ENCODE measurements at places on chromosomes 16 and 17. TPM values are rescaled to one million over a fixed set of nuclear protein-coding genes. Genes with fewer than 3 reads are reported as not detected.

KRTAP4-8 gene
- total RNA-seq: not detected

DCUN1D3 gene
- total RNA-seq: 16.9 TPM

JMJD6 gene
- 36.2 TPM for total RNA-seq

MT1A gene
- not detected for total RNA-seq

GRCh38 chr17:83101805-83102480 is 22.5 kb downstream of the METRNL start:
- DNase-seq: peak; percentile 34

- peak; percentile 86 for DNase-seq
Measured at GRCh38 chr16:27169511-27170071, 33.7 kb upstream of the KDM8 start.

DNA sequence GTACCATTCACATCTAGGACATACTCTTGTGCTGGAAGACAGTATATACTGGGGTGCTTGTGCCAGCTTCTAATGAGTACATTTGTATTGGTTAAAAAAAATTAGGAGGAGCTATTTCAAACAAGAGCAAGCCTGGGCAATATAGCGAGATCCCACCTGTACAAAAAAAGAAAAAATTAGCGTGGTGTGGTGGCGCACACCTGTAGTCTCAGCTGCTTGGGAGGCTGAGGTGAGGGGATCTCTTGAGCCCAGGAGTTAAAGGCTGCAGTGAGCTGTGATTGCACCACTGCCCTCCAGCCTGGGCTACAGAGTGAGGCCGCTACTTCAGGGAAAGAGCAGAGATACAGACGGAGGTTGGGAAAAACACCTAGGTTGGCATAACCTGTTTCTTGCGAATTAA is 1.2 kb downstream of the MRTFB start:
- DNase-seq: no peak

DNA sequence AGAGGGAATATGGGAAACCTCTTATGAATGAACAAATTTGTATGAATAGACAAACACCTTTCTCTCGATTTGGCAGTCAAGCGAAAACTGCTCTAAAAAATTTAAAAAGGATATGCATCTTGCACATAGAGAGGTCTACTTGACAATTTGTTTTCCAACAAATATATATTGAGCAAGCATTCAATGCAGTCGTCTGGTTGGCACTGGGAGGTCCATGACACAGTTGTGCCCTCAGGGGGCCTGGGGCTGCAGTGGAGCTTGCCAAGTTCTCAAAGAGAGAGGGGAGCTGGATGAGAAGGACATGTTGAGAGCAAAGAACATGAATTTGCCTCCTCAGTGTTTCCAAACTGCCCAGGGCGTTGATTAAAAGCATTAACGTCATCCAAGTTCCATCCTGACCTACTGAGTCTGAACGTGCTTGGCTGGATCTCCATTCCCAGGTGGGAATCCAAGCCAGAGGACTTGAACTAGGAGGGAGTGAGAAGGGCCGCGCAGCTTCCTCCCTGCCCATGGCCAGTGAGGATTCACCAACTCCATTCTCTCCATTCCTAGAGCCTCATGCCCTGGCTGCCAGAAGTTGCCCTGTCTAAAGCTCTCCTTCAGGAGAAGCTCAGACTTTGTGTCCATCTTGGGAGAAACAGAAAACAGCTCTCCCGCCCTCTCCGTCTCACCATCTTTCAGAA is 24.5 kb downstream of the TBX2 start:
- DNase-seq: no peak

- no peak for DNase-seq
Measured at GRCh38 chr16:54647725-54648221, 282.9 kb upstream of the IRX5 start.

DNA sequence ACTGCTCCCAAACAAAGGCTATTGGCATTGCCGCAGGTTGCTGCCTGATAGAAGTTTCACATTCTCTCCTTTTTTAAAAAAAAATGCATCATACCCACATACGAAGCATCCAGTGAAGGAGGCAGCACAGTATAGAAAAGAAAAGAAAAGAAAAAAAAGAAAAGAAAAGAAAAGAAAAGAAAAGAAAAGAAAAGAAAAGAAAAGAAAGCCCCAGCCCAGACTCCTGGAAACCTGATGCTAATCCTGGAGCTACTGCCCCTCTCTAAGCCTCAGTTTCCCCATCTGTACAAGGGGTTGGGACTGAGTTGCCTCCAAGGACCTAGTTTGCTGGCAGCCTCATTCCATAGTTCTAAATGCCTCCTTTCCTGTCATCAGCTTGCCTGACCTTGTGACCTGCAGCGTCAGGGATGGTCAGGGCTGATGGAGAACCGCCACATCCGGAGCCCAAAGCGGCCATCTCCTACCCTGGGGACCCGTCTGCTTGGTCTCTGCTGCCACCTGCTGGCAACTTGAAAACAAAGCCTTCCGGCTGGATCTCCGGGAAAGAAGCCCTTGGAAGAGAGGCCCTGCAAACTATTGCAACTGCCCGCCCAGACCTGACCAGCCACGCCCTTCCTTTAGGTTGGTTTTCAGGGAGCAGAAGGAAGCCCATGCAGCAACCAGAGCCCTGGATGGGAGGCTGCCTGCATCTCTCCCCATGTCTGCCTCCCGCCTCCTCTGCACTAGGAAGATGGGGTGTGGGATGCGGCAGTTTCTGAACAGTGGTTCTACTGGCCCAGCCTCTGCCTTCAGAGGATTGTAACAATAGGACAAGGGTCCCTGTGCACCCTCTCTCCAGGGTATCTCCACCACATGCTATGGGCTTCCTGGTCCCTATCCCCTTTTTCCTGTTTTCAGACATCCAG is 13.0 kb downstream of the AIPL1 start:
- DNase-seq: peak; percentile 88

DNA sequence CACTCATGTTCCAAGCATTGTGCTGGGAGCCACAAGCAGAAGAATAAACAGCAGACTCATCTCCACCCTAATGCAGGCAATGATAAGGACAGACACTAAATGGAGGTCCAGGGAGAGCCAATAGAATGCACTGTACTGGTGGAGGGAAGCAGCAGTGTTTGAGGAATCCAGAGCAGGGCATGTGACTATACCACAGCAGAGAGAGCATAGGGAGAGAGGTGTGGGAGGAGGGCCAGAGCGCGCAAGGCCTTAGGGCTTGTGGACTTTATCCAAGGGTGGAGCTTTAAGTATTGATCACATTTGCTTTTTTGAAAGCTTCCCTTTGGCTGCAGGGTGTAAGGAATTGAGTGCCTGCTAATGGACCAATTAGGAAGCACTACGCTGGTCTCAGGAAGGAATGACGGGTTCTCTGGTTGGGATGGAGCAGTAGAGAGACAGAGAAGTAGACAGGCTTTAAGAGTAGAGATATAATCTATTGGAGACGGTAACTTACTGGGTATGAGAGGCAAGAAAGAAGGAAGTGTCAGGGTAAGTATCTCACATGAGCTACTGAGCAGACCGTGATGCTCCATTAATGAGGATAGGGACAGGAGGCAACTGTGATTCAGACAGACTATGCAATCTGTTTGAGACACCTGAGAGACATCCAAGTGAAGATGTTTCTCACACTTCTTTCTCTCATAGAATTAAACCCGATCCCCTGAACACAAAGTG is 82.2 kb downstream of the MYO1D start:
- no peak for DNase-seq

DNA sequence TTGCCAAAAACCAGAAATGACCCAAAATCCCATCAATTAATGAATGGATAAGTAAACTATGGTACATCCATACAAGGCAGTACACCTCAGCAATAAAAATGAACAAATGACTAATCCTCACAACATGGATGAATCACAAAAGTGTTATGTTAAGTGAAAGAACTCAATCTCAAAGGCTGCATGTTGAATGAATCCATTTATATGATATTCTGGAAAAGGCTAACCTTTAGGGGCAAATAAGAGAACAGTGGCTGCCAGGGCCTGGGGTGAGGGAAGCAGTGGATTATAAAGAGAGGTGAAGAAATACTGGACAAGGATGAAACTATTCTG is 46.1 kb upstream of the MSI2 start:
- DNase-seq: peak; percentile 8

DNA sequence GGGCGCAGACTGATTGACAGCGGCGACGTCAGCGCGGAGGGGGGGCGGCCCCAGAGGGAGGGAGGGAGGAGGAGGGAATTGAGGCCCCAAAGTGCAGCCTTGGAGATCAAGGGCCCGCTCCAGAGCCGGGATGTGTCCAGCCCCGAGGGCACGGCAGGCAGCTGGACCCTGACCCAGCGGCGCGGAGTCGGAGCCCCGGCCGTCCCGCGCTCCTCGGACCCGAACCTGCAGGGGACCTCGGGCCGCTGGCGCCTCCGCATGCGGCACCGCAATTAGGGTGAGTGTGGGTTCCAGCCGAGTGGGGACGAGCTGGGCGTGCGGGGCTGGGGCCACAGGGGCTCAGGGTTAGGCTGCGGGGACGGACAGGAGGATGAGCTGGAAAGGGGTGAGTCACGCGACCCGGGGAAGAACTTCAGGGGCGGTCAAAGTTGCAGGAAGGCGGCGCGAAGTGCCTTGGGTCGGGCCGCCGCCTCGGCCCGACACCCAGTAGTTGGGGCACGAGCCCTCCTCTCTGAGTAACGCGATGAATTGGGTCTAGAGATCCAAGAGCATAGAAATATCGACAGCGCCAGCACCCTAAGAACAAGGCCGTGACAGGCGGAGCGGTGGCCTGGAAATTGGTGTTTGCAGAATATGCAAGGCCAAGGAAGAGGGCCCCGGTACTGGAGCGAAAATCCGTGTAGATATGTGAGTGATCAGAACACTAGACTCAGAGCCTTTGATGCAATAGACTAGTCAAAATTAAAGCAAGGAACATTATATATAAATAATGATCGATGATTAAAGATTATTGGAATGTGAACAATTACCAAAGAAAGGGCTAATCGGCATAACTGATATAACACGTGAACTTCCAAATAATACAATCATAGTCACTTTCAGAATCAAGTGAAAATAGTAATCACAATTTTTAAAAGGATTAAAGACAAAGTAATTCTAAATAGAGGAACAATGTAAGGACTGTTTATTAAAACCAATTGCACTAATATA is at the start of gene TBX4:
Gene TBX4, plus strand, starts transcription at position 122 of the 990 bp plus-strand sequence. CDS start 4,069 bp downstream, outside the sequence.
- DNase-seq: no peak

DNA sequence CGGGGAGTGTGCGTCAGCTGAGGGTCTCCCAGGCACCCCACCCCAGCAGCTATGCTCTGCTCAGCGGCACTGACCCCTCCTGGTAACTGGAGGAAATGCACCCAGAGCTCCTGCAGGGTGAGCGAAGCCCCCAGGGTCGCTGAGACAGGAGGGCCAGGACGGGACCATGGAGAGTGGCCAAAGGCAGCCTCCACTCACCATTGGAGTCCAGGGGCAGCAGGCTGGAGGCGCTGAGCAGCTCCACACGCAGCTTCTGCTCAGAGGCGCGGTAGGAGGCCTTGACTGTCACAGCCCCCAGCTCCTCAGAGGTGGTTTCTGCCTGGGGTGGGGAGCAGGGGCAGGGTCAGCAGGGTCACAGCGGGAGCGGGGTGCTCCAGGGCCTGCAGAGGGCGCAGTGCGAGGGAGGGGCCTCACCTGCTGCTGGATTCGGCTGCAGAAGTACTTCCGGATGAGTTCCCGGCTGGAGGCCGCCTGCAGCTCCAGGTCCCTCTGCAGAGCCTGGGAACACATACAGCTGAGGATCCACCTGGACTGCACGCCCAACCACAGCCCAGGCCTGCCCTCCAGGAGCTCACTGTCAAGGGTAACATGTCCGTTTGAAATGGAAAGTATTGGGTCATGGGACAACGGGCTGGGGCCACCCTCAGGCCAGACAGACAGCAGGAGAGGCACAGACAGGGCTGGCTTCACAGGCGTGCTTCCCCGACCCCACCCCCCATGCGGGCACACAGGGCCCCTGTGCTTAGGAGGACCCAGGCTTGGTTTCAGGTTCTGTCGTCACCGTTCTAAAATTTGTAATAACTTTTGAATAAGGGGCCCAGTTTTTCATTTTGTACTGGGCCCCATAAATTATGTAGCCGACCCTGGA is 13.8 kb downstream of the UNC13D start:
- DNase-seq: no peak

DNA sequence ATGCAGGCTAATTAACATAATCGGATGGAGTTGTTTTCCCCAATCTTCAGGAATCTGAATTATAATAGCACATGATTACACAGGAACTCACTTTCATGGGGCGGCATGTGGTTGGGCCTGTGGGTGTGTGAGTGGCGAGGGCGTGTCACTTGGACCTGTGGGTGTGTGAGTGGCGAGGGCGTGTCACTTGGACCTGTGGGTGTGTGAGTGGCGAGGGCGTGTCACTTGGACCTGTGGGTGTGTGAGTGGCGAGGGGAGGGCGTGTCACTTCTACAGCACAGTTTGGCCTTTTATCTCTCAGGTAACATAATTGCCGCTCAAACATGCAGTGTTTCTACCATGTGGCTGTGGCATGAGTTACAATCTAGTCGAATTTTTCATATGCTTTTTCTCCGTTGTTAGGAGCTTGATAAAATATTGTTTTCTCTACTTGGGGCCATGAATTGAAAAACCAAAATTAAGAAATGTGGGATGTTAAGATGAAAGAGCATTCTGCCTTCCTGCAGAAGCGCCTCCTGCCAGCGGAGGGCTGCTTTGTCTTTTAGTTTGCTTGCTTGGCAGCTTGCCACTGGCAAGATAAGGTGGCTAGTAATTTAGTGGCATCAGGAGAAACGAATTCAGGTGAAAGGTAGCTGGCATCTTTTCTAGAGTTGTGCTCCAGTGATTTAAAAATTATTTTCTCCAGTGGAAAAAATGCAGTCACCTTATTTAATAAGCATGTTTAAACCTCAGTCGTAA is 36.2 kb downstream of the USP10 start:
- DNase-seq: peak; percentile 59

GRCh38 chr17:14942526-14943190 is 322.5 kb downstream of the PMP22 start:
- peak; percentile 87 for DNase-seq

Measured in Daoy (cell line).